ENCODE measurements at places on chromosomes 1 and 21. TPM values are rescaled to one million over a fixed set of nuclear protein-coding genes. Genes with fewer than 3 reads are reported as not detected.

- H3K27me3 ChIP-seq, result peaks cover 2% of the 10 kb centered on the region
- no peak overlapping the region for H3K27ac ChIP-seq
- no peak for DNase-seq
- H3K4me3 ChIP-seq, result no peak overlapping the region
- no peaks in the 10 kb centered on the region for H3K4me1 ChIP-seq
Measured at GRCh38 chr21:42663200-42663750, 9.9 kb downstream of the PDE9A start.

DNA sequence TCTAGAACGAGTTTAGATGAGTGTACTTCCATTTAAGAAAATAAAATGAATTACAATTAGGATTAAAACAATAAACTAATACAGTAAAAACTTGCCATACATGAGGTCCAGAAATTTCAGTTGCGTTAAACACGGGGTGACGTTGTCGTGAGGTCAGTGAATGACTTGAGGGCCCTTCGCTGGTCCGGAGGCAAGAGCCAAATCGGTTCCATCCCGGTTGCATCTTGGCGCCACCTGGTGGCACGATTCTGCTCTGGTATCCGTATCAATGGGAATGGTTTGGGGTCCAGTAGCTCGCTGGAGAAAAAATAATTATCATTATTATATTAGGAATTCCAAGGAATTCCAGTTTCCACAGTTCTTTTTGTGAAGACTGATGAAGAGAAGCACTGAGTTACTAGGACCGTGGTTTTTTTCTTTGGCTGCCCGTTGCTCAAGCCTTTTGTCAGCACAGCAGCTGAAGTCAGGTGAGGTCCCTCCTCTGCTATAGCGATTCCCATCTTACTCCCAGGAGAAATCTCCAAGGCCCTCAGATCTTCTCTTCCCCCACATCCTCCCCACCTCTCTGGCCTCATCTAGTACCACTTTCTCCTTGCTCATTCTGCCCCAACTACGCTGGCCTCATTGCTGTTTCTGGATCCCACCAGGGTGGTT is 161.4 kb downstream of the SLC35F3 start:
- H3K4me3 ChIP-seq, result no peak overlapping the region
- H3K27me3 ChIP-seq, result no peaks in the 10 kb centered on the region
- H3K27ac ChIP-seq, result no peak overlapping the region
- H3K4me1 ChIP-seq, result no peaks in the 10 kb centered on the region

DNA sequence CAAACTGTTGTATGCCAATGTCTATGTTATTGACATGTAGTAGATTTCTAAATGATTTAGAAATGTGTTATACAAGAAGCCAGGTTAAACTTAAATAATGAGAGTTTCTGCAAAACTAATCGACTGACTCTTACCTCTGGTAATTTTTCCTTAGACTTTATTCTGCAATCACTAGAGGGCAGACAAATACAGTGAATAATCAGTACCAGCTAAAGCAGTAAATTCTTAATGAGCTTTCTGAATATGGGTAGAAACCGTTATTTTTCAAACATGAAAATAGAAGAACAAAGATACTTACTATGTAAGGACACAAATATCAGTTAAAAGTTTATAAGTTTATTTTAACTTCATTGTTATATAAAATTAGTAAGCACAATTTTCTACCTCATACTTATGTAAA is 97.9 kb upstream of the RGS1 start:
- peaks cover 7% of the 10 kb centered on the region for H3K4me1 ChIP-seq
- no peaks in the 10 kb centered on the region for H3K36me3 ChIP-seq
- no peak overlapping the region for H3K27ac ChIP-seq
- H3K4me3 ChIP-seq, result no peak overlapping the region
- no peaks in the 10 kb centered on the region for H3K27me3 ChIP-seq
- DNase-seq, result no peak

OR2L3 gene
- total RNA-seq, result not detected

GRCh38 chr1:10841118-10841517 is 44.7 kb upstream of the CASZ1 start:
- peaks cover 17% of the 10 kb centered on the region for H3K27me3 ChIP-seq
- no peak overlapping the region for H3K27ac ChIP-seq
- no peak overlapping the region for H3K4me3 ChIP-seq

C1orf226 gene
- 5.6 TPM for total RNA-seq

- H3K27ac ChIP-seq, result no peak overlapping the region
- H3K36me3 ChIP-seq, result peaks cover 45% of the 10 kb centered on the region
- no peaks in the 10 kb centered on the region for H3K27me3 ChIP-seq
- H3K4me3 ChIP-seq, result no peak overlapping the region
- peaks cover 18% of the 10 kb centered on the region for H3K4me1 ChIP-seq
- no peak for DNase-seq
Measured at GRCh38 chr1:223750730-223751570, 38.6 kb downstream of the CAPN2 start.
